NCI-H446 treated with DMSO at 0.1 percent for 48 hours (cell line): ENCODE measurements at places on chromosomes 3 and 15.

DNA sequence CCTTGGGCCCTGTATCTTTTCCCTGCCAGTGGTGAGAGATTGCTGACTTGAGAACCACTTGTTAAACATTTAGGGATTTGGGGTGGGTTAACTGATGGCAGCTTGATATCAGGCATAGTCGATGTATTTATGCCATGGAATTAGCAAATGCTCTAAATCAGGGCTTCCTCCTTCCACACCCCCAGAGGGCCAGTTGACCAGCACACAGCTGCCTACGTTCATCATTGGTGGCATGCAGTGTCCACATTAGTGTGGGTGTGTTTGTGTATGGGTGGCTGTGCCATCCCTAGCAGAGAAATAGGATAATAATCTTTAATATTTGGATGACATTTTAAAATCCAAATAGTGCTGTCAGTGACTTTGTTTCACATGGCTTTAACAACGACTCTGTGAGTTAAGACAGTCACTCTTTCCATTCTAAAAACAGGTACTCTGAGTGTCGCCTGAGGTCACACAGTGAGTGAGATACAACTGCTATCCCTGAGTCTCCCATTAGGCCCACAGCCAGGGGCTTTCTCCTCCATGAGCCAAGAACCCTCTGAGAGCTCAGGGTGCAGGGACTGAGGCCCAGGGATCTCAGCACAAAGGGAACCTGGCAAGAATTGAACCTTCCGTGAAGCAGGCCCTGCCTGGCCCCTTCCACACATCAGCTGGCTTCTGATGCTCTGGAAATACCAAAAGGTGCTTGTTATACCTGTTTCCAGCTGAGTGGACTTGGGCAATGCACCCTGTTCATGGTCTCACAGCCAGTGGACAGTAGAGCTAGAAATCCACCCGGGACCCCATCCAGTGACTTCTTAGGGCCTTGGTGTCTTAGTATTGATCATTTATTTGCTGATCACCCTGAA, 4.3 kb upstream of the LTF start:
- DNase-seq: no peak

DNA sequence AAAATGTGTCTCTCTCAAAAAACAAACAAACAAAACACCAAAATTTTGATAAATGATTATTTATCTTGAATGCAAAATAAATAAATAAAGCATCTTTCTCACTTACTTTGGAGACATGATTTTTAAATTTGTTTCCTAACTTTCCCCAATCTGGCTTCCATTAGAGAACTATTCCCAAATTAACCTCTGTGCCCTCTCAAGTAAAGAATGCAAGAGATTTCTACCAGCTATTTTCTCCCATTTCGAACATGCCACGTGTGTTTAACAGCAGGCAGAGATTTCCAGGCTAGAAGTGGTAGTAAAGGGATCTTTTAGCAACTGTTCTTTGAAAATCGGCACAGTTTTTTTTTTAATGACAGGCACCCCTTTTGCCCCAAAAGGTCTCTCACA, 269.1 kb downstream of the SHQ1 start:
- DNase-seq: no peak

GRCh38 chr3:118833075-118833474, 201.6 kb downstream of the IGSF11 start:
- DNase-seq: no peak

DNA sequence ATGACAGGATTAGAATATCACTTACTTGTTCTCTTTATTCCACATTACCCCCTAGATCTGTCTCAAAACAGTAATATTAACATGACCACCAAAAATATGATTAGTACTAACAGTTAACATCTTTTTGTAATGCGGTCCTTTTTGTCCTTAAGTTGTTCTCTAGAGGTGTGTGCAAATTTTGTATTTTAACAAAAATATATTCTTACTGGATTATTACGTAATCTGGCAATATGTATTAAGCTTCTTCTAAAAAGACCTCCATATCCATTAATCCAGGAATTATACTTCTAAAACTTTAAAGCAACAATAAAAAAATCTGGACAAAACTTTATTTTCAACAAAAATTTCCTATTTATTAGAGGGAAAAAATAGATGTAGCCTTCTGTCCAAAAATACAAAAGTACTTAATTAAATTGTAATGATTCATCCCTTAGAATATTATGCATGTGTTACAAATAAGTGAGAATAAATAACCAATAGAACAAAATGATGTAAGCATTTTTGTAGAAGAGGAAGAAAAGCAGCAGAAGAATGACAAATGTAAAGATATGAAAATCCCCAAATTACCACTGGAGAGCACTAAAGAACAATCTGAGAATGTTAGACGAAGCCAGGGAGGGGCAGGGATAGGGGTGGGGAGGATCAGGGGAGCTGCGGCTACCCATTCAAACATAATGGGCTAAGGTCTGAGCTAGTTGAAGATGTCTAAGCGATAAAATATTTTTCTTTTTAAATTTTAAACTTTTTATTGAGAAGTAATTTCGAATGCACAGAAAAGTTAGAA, 945.6 kb downstream of the MCTP2 start:
- DNase-seq: no peak

DNA sequence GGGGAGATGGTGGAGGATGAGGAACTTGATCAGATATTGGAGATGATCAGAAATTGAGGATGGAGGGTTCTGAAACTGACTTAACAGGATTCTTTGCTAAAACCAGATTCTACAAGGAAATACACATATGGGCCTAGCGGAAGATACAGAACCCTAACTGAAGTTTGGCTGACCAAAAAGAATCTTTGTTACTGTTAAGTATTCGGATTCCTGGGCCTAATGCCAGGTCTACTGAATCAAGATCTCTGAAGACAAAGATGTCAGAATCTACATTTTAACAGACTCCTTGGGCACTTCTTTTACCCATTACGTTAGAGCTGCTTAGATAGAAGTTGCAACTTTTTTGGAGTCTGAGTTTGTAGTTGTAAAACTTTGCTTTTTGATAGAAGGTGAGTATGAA, 137.7 kb downstream of the FNDC3B start:
- no peak for DNase-seq

DNA sequence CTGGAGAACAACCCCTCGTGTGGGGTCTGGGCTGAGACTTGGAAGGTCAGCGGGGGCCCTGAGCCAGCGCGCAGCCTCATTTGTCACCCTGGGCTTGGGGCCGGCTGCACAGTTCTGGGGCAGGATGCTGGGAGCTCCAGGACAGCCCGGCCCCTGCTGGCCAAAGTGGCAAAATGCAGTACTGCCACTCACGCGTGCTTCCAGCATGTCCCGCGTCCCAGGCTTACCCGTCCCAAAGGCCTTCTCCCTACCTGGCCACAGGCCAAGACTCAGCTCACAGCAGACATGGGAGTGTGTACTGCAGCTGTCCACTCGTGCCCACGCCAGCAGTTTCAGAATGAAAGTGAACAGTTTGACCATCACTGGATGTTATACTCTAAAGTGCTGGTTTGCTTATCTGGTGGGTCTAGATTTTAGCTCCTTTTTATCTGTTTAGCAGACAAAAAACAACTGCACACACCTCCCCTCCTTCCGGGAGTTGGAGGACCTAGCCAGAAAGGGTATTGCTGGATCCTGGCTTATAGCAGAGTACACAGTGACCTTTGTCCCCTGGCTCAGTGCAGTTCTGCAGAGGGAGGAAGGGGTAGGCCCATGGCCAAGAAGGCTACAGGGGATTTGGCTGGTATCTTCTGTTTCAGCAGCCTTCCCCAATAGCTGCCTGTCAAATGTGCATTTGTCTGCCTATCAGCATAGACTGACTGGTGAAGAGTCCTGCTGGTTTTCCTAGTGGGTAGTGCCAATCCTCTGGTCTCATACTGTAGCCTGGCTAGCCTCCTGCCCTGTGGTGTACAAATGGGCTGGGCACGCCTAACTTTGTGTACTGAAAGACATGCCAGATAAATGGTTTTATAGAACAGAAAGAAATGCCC, 23.2 kb upstream of the IP6K2 start:
- peak; percentile 75 for DNase-seq

DNA sequence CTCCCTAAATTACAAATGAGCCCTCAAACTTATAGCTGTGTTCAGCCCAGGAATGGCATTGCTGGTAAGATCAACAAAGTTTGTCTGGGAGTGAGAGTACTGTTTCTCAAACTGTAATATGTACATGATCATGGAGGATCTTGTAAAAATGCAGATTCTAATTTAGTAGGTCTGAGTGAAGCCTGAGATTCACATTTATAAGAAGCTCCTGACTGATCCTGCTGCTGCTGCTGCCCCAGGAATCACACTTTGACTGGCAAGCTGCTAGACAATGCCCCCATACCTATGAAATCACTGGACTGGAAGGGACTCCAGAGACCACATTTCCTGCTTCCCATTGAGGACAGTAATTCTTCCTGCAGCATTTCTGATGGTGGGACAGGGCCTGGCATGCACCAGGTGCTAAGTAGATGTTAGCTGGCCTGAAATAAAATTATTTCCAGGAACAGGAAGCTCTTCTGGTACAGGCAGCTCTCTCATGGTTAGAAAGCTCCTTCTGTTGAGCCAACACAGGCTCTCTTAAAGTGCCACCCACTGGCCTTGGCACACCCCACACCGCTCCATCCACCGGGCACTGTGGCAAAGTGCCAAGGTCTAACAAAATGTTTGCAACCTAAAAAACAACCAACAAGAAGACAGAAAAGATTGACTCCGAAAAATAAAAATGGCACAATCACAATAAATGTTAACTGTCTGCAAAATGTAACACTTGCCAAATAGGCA, 36.7 kb upstream of the ZNF710 start:
- no peak for DNase-seq

GRCh38 chr3:45612918-45613602, 18.5 kb downstream of the LIMD1 start:
- no peak for DNase-seq

DNA sequence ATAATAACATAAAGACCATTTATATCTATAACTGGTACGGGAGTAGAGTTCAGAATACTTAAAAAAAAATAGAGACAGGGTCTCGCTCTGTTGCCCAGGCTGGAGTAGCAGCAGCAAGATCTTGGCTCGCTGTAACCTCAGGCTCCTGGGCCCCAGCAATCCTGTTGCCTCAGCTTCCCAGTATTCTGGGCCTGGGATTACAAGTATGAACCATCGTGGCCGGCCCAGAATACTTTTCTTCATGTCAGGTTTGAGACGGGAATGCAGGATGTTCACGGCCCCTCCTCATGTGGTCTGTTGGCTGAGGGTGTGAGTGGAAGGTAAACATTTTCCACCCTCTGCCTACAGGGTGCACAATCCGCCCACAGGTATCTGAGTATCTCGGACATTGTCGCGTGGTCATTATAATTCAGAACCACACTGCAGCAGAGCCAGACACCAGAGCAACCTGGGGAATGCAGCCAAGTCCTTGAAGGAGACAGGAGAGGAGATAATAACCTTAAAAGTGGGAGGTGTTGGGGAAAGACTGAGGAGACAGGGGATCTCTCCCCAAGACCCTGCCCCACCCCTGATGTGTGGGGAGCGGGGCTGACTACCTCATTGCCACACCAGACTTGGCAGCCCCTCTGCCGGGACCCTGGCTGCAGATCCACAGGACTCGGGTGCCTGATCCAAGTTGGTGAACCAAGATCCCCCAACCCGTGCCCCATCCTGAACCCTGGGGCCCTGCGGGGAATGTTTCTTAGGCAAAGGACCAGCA, 106.8 kb downstream of the ADCY5 start:
- DNase-seq: no peak

DNA sequence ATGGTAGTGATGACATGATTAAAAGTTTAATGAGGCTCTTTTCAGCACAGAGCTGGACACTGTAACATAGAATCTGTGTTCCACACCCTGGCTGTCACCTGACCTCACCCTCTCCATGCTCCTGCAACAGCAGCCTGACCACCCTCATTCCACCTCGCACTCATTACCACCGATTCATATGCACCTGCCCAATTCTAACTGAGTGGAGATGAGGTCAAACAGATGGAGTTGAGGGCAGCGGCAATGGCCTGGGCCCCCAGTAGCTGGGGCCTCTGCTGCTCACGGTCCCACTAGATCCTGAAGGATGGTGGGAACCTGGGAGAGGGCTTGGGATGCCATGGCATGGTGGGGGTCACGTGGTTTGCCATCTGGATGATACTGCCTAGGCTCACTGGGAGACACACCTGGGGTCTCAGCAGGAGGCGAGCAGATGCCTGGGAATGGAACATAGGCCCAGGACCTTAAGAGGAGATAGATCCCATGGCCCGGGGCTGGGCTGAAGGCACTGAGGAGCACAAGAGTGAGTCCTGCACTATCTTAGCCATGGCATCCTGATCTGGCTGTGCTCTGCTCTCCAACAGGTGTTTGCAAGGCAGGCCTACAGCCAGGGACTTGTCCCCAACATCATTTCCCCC, 1.3 kb downstream of the SCN5A start:
- DNase-seq: no peak

DNA sequence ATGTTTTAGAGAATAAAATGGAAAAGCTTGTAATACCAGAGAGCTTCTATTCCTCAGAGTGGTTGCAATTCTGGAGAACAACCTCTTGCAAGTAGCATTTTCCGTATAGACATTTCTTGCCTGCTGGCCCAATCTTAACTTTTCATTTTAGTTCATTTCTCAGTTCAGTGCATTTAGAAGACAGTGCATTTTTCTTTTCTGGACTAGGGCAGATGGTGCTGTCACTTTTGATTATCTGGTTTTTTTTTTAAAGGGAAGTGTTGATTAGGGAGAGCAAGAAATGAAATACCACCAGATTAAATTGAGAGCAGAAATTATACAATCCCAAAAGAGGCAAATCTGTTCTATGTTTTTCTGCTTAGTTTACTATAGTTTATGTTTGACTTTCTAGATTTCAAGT, 172.7 kb downstream of the GHSR start:
- DNase-seq: peak; percentile 19

DNA sequence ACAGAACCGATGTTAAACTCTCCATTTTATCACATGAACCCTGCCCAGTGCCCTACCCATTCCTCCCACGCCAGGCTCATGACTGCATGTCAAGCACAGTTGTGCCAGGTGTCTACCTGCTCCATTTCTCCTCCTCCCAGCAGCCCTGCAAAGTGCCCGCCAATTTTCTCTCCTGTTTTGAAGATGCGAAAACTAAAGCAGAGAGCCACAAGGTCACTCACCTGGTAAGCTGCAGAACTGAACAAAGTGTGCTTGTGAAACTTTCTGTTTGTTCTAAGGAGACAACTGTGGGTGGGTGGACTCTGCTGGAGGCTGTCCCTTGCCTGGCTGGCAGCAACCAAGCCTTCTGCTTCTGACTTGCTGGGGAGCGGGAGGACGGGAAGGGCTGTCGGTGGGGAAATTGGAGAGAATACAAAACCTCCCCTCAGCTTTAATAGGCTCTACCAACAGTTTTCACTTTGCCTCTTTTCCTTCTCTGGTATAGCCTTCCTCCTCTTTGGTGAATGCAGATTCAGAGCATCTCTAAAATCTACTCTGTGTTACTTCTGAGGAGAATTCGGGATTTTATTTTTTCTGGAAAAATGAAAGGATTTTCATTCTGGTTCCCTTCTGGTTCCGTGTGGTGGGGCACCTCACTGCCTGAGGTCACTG, 23.0 kb downstream of the LIMD1 start:
- no peak for DNase-seq

DNA sequence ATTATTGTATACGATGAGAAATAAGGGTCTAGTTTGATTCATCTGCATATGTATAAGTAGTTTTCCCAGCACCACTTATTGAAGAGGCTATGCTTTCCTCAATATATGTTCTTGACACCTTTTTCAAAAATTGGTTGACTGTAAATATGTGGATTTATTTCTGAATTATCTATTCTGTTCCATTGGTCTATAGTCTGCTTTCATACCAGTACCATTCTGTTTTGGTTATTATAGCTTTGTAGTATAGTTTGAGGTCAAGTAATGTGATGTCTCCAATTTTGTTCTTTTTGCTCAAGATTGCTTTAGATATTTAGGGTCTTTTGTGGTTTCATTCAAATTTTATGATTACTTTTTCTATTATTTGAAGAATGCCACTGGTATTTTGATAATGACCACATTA, 103.8 kb upstream of the LIPC start:
- DNase-seq: no peak

- DNase-seq: no peak
These were observed 261.7 kb downstream of the PLOD2 start for GRCh38 chr3:145899241-145899640.
